Epithelial cell of esophagus (primary cell): ENCODE measurements at places on chromosomes 3 and 15.

GRCh38 chr15:45441686-45442085 is 63.3 kb upstream of the GATM start:
- DNase-seq, result no peak

DNA sequence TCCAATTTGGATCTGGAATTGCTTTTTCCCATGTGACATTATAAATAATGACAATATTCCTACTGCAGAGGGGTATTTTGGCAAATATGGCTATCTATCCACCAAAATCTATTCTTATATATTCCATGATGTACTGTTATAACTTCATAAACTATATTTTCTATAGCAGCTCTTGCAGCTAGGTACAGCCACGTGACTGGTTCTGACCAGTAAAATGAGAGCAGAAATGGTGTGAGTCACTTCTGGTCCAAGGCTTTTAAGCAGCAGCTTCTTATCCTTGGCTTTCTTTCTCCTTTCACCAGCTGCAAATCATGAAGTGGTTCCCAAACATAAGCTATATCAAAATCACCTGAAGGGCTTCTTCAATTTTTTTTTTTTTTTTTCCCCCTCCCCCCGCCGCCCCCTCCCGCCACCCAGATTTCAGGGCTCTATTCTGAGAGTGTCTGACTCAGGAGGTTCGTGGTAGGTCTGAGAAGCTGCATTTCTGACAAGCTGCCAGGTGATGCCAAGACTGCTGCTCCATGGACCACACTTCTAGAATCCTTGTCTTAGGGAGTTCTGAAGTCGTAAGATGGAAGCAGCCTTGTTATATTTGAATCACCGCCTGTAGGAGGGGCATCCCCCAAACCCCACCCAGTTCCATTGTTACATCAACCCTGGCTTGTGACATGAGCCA is 357.5 kb downstream of the CHST2 start:
- peak; percentile 13 for DNase-seq

DNA sequence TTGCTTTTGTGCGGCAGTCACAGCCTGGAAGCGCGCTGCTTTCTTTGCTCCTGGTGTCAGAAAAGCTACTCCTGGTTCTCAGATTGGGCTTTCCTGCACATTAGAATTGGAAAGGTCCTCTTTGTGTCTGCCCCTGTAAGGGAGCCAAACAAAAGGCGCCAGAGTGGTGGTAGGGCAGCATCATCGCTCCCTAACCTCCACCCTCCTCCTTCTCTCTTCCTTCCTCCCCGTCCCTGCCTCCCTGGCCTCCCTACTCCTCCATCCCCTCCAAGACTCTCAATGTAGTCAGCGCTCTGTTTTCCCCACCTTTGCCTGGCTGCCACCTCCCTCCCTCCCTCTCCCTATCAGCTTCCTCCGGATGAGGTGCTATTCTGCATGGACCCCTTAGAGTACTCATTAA is 65.3 kb downstream of the SH3GL3 start:
- DNase-seq, result no peak

DNA sequence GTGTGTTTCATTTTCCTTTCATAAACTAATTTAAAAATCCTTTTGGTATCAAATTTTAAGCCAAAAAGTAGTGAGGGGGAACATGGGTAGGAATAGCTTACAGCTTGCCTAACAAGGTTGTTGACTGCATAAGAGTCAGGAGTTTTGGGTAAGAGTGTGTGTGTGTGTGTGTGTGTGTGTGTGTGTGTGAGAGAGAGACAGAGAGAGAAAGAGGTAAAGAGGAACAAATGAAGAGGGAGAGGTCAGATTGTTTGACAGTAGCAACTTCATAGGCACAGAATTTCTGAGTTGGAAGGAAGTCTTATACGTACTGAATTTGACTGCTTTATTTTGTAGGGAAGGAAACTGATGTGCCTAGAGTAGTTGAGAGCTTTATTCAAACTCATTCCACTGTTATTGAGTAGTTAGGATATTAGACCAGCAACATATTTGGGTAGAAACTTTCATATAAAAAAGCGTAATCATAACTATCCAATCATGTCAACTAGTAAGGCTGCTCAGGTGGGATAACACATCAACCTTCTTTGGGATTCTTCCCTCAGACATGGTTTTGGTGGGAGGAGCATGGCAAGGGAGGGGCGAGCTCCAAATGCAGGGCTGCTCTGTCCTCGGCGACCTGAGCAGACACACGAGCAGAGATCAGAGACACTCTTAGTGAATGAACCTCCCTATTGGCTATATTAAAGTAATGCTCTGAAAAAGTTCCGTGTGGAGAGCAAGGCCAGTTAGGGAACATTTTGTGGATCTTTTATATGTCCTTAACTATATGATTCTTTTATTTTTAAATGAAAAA is 86.4 kb downstream of the LPP start:
- DNase-seq, result no peak

DNA sequence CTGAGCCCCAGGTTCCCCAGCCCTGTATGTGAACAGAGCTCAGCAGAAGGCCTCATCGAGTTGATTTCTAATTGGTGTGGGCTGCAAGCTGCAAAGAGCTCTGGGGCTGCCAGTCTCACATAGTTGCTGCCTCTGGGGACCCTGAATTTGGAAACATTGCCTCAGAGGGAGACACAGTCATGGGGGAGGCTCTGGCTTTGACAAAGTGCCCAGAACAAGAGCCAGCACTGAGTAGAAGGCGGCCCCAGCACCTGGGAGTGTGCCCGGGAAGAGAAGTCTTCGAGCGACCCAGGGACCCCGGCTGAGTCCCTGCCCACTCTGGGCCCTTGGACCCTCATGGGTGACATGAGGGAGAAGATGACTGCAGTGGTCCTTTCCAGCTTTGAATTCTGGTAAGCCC is 7.3 kb downstream of the NTRK3 start:
- no peak for DNase-seq

DNA sequence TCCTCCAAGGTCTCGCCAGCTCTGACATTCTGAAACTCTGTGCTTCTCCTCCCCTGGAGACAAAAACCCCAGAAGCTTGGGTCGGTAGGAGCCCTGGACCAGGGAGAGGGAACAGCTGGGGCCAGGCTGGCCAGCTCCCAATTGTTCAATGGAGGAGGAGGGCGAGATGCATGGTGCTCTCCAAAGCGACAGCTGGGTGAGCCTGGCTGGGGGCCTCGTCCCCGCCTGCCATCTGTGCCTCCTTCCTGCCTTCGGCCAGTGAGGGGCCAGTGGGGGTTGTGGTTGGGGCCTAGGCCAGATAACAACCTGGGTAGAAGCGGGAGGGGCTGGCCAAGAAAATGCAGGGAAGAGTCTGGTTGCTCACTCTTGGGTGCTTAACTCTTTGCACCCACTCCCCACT is 79.4 kb downstream of the CORO2B start:
- no peak for DNase-seq

DNA sequence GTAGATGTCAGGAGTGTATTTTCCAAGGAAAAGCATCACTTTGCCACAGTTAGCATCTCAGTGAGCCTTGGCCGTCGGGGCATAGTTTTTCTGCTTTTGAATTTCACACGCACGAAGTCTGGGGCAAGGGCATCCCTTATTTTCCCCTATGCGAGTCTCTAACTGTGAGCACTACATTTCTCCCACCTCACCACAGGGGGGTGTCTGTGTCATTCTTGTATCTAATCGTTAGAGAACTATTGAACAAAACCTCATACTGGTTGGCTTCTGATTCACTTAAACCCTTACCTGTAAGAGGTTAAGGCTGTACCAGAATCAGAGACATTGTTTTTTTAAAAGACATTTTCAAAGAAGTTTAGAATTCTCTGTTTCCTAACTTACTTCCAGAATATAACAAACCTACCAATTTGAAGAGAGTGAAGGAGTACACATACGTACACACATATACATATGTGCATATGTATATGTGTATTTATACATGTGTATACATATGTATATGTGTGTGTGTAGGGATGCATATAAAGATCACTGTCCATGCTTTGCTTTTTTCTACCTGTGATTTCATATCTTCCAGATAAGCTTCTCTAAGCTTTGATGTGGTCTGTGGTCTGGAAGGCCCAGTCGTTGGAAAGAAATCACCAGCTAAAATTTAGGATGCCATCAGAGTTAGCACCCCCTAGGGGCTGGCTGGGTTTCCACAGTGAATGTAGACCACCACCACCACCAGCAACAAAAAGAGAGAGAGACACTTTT is 49.4 kb downstream of the MYZAP start:
- peak; percentile 40 for DNase-seq

GRCh38 chr3:45210308-45211041 is 15.6 kb downstream of the TMEM158 start:
- DNase-seq, result peak; percentile 92
